ENCODE measurements at places on chromosomes 6 and 20.
A peak's percentile ranks its signal among the peaks of the same experiment; 100 is the strongest.

DNA sequence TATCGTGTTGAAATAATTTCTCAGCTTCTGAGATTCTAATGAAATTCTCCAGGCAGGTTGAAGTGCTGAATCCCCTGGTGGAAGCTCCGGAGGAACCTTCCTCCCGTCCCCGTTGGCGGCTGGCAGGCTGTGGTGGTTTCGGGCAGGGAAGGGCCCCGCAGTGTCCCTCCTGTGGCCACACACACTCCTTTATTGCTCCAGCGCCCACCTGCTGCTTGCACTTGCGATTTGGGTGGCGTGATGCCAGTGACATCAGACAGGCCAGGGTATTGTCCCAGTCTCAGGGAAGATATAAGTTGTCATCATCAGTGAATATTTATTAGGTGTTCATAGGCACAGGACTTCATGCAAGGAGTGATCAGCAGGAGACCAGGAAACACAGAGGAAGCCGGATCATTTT is 530.4 kb downstream of the QKI start:
- DNase-seq = no peak

GRCh38 chr6:100217225-100218012 is 223.4 kb upstream of the MCHR2 start:
- DNase-seq = peak; percentile 56

GRCh38 chr6:42808492-42809483 is 26.9 kb downstream of the BICRAL start:
- DNase-seq = no peak

DNA sequence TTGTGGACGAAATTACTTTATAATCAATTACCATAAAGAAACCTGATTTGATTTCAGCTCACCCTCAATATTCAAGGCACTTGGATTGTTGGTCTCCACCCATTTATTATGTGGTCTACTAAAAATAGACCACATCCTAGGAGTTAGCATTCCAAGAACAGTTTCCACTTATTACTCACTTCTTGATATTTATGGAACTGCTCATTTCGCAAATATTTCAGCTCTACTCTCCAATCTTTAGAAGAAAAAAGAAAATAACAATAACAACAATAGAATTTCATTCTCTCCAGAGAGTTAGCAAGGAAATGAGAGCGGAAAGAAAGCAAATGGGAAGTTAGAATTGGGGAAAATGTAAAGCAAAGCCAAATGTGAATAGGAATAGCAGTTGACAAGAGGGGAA is 26.2 kb upstream of the HDAC2 start:
- DNase-seq = peak; percentile 85

- DNase-seq = peak; percentile 48
Measured at GRCh38 chr6:140850438-140850837, 1282.3 kb upstream of the GJE1 start.

DNA sequence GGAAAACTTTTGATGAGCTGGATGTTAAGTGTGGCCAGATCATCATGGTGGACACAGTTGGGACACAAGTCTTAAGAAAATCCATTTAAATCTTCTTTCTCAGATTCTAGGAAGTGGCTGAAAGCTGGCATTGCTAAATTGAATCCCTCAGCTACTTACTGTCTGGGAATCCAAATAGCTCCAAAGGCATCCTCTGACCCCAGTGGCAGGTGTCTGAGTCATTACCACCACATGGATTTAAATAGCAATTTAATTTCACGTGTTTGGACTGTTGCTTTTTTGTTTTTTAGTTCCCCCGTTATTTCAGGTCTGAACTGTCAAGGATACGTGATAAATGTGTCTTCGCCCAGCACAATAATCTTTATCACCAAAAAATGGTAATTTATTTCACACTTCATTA is 33.2 kb upstream of the HDGFL1 start:
- no peak for DNase-seq

DNA sequence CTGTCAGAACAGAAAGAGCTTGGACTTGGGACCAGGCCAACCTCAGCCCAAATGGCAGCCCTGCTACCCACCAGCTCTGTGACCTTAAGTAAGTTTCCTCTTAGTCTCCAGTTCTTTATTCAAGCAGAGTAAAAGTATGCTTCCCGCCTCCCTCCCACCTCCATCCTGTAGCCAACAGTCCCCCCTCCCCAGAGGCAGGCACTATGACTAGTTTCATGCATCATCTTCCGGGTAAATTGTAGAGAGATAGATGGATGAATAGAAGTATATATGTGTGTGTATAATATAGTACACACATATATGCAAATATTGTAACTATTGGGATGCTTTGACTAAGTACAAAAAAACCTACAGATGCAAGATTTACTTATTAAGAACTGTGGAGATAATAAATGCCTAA is 39.5 kb upstream of the B4GALT5 start:
- no peak for DNase-seq

GRCh38 chr20:24048024-24048611 is 59.5 kb upstream of the GGTLC1 start:
- DNase-seq = no peak

DNA sequence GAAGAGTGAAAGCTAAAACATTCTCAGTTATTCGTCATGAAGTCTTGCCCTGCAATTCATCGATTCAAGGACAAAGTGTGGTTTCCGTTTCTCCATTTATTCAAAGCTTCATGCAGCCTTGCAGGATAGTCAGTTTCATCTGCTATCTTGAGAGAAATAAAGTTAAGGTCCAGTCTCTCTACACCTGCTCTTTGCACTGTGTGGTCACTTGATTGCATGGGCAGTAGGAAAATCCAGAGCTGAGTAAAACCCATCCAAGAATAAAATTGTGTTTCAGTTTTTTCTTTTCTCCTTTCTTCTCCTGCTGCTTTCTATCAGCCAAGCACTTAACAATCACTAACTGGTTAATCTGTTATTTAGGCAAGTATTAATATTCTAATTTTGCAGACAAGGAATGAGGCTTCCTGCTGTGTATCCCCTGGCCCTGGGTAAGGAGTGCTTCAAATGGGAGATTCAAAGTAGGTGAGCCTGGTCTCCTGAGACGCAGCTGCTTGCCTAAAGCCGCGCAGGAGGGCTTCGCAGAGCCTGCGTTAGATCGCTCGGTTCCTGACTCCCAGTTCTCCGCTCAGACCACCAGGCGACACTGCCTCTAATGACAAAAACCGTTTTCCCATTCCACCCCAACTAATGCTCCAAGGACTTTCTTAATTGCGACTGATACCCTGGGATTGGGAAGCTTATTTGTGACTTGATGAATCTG is 808.3 kb downstream of the TFAP2A start:
- no peak for DNase-seq

- DNase-seq = no peak
Measured at GRCh38 chr6:16904957-16905356, 143.7 kb upstream of the ATXN1 start.

DNA sequence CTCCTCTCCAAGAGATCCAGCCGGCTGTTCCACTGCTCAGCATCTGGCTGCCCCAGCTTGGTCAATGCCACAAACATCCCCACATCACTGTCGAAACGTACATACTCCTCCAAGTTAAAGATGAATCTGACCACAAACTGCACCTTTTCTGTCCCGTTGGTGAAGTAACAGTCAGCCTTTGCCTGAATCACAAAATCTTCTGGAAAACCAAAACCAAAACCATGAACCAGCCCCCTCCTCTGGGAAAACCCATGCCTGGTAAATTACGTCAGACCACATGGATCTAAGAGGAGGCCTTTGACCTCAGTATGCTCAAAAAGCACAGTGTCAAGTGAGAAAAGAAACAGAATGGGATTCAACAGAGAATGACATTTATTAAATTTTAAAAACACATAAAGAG is 1.7 kb downstream of the HLA-DOB start:
- no peak for DNase-seq

- no peak for DNase-seq
Measured at GRCh38 chr6:128252341-128253176, 267.8 kb downstream of the PTPRK start.

GRCh38 chr6:28725890-28726348 is 197.9 kb downstream of the TRIM27 start:
- DNase-seq = no peak

DNA sequence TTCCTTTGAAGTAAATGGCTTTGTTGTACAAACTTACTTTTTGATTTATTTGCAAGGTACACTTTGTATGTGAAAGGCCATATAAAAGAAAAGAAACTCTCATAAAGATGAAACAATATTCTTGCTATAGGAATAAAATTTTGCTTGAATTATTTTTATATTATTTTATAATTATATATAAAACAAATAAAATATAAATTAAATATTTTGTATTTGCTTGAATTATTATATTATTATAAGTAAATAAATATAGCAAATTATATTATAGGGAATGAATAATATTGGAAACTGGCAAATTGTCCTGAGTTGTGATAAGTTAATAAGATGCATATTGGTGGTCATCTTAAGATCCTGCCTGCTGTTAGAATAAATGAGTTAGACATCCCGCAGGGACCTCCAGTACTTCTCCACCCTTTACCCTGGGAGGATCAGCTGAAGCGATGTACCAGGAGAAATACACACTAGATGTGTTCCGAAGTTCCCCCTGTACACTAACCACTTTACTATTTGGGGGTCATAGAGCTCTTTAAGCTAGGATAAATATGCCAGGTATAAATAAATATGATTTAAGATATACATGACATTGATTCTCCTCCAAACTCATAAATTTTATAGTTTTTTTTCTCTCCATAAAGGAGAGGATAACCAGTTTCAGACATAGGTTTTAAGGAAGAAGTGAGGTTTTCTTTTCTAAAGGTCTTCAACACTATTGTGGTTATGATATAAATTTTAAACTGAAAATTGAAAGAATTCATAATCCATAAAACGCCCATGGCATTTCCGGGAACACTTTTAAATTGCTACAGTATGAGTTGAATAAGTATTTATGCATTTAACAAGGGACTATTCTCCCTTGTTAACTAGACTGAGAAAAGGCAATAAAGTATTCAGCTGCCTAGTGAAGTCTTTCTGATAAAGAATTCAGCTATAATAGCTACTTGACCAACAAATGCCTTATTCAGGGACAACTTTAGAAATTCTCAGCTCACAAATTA is 486.3 kb upstream of the MARCKS start:
- DNase-seq = no peak

DNA sequence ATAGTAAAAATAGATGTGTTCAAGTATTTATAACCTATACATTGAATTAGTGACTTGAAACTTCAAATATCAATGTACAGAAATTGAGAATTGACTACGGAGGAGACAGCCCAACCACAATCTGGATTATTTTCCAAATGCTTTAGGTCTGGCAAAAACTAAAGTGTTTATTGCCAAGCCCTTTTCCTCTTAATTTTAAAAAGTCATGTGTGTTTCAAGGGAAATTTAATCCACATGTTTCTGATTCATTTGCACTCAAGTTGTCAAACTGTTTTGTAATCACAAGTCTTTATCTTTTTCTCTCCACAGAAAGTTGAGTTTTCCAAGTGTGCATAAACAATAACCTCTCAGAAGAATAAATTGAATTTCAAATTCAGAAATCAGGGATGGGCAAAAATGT is 350.8 kb upstream of the RSPO3 start:
- DNase-seq = no peak
